ENCODE measurements at places on chromosomes 16 and 17.
A peak's percentile ranks its signal among the peaks of the same experiment; 100 is the strongest.

GRCh38 chr16:89574681-89575246 lies 794 bp upstream of the CPNE7 start:
- DNase-seq: no peak

- DNase-seq: no peak
Observed at GRCh38 chr17:56899403-56899802, 14.4 kb downstream of the TRIM25 start.

DNA sequence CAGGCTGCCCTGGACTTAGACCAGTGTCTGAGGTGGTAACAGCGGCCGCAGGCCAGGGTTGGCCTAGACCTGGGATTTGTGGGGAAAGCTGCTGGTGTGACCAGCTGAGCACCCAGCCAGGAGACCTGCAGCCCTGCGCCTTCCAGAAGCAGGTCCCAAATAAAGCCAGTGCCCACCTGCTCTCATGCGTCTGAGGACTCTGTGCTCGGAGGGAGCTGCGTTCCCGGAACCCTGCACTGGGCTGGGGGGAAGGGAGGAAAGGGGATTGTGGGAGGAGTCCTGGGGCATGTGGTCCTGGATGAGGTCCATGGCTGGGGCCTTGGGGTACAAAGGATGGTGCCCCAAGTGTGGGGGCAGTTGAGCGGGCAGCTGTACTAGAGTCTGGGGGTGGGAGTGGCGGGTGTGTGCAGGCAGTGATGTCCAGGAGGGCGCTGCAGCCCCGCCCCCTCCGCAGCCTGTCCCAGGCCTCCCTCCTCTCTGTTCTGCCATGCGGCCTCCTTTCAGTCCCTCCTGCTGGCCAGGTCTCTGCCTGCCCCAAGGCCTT lies 1.8 kb upstream of the NECAB2 start:
- DNase-seq: no peak

DNA sequence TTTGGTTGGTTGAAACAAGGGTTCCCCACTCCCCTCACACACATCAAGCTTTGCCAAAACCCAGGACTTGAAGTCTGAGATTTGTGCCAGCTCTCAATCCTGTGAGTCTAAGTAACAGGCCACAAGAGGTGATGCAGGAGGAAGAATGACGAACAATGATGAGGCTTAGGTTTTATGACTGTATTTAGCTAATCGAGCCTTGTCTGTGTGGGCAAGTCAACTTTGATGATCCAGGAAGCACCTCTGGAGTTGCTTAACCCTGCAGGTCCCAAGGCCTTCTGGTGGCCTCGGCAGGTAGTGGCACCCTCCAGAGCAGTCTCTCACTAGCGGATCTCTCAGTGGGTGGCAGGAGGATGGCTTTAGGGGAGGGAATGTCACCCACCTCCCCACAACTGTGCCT lies 28.7 kb downstream of the CDK5RAP3 start:
- no peak for DNase-seq

- DNase-seq: no peak
Observed at GRCh38 chr17:72561680-72562079, 440.9 kb downstream of the SOX9 start.

- DNase-seq: no peak
Observed at GRCh38 chr17:10036511-10037061, 131.5 kb upstream of the RCVRN start.

GRCh38 chr17:48499248-48499647 lies 31.6 kb downstream of the HOXB1 start:
- no peak for DNase-seq

- no peak for DNase-seq
Observed at GRCh38 chr17:58936295-58936694, 170.4 kb downstream of the TRIM37 start.

GRCh38 chr17:65049085-65049756 lies 7.3 kb downstream of the GNA13 start:
- no peak for DNase-seq

- DNase-seq: no peak
Observed at GRCh38 chr16:66156538-66156937, 210.0 kb upstream of the CDH5 start.

GRCh38 chr16:9302072-9302471 lies 210.6 kb downstream of the HAPSTR1 start:
- no peak for DNase-seq

DNA sequence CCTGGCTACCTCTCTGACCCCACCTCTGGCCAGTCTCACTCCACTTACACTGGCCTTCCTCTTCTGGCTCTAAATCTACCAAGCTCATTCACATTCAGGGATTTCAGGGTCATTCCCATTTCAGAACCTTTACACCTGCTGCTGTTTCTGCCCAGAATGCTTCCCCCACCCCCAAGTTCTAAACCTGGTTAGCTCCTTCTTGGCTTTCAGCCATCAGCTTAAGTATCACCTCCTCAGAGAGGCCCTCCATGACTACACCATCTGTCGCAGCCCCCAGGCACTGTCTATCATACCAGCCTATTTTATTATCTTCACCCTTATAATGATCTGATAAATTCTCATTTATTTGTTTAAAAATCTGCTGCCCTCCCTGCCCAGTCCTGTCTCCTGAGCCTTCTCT lies 23.3 kb upstream of the NGFR start:
- no peak for DNase-seq

- no peak for DNase-seq
Observed at GRCh38 chr16:2223942-2224486, 623 bp downstream of the E4F1 start.

DNA sequence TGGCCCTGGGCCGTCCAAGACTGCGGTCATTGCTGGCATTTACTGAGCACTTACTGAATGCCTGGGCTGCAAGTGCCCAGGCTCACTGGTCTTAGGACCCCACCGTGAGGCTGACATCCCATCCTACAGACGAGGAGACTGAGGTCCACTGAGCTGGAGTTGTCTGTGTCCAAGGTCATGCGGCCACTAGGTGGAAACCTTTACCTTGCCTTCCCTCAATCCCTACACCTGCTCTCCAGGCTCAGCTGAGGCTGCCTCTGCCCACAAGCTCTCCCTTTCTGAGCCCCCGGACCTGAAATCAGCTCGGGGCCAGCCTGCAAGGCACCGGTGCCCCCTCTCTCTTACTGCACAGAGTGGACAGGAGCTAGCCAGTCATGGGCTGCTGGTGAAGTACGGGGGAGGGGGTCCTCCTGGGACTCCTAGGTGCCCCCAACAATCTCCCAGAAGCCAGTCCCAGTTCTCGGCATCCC lies 1.5 kb downstream of the CASKIN1 start:
- peak; percentile 20 for DNase-seq

DNA sequence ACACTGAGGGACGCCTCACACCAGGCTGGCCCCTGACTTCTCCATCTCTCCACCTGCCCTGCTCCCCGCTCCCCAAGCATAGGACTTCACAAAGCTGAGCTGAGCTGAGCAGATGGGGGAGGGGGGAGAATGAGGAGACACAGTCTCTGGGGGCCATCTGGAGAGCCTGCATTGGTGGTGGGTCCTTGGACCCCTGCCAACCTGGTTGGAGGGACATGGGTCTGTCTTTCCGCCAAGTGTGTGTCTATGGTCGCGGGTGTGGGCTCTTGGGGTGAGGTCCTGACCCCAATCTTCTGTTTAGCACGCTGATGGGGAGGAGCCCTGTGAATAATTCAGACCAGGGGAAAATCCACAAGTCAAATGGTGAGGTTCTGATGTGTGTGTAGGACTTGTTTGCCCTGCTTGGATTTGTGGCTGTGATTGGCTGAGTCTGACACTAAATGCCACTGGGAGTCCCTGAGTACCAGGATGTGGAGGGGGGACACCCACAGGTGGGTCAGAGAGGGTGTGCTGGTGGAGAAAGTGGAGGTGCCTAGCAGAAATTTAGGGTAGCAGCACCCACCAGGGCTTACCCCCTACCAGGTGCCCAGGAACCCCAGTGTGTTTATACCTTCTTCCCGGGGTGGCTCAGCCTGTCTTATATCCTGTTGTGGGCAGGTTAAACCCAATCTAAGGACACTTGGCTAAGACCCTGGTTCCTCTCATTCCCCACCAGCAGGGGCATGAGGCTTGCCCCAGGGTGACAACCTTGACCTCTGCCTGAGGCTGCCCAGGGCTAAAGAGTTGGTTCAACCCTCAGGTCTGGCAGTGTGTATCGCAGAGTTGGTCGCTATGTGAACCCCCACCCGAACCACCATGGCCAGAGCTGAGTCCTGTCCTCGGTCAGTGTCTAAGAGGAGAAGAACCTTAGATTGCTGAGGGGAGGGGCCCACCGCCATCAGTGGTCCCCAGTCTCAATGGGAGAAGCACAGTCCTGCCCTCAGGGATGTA lies 2.1 kb downstream of the FMNL1 start:
- no peak for DNase-seq

DNA sequence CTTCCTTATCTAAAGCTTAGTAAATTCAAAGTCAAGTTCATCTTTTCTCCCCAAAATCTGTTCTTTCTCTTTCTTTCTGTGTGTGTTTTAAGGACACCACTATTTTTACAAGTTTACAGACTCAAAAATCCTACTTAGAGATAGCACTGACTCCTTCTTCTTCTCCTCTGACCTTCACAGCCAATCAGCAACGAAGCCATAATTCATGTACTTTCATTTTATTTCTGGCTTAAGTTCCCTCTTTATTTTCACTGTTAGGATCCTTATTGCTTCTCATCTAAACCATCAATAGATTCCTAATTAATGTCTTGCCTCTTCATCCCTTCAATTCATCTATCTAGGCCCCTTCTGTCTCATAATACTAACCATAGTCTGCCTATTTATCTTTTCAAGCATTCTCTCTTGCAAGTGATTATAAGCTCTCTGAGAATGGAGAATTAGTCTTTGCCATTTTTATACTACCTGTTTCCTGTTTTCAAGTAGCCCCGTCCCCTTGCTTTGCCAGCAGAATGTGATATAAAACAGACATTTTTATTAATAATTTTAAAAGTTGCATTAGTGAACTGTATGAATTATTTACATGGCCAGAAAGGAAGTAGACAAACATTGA lies 27.0 kb downstream of the CDC27 start:
- DNase-seq: no peak

DNA sequence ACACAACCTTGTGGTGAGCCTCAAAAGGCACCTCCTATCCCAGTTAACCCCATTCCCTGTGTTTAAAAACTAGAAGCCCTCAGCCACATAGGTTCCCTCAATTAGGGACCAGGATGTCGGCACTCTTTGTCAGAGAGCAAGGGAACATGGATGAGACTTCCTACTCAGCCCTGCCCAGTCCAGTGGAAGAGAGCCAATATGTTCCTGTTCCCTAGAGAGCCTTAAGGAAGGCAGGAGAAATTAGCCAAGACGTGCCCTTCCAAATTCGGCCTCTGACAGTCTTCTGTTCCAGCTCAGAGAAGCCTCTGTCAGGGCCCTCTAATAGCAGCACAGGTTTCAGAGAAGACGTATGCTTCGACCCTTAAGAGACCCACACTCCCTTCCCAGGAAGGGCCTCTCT lies 14.6 kb upstream of the DHRS13 start:
- DNase-seq: no peak

Data from stimulated activated CD8-positive, alpha-beta memory T cell treated with anti-CD3 and anti-CD28 coated beads, Interleukin-4, amount 100 ng/mL, for 1 hour (primary cell).